Skeletal muscle cell (primary cell): ENCODE measurements at places on chromosomes 2 and 18.

DNA sequence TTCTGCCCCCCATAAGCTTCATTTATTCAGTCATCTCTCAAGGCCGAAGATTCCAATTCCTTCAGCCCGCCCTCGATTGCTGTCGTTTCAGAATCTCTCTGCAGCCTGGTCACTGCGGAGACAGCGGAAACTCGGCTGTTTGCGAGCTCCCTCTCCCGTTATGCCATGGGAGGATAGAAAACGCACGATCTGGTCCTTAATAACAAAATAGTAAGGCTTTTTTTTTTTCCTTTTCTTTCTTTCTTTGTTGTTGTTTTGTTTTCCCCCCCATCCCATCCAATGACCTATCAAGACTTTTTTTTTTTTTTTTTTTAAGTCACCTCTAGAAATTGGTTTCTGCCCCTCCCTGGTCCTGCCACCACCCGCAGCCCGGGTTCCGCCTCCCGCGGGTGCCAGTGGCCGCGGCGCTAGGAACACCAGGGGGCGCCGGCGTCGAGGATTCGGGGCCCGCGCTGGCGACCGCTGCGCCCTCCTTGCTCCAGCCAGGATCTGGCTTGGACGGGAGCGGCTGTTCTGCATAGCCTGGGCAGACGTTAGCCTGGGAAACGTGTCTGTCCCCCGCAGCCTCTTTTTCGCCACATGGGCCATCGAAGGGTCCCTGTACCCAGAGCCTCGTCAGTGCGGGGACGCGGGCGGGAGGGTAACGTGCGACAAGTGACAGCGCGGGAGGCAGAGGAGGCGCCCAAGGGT is 10.1 kb downstream of the CPLX4 start:
- peak; percentile 7 for DNase-seq

- no peak for DNase-seq
Measured at GRCh38 chr18:12656938-12657683, 796 bp downstream of the SPIRE1 start.

- DNase-seq, result no peak
Measured at GRCh38 chr18:53489266-53489665, 735.2 kb downstream of the MBD2 start.

- no peak for DNase-seq
Measured at GRCh38 chr2:235055891-235056516, 104.2 kb downstream of the SH3BP4 start.
